CD14-positive monocyte (primary cell): ENCODE measurements at places on chromosomes 11 and 22. TPM values are rescaled to one million over a fixed set of nuclear protein-coding genes. Genes with fewer than 3 reads are reported as not detected.

Gene OR4X2
- not detected in 2 replicates for polyA plus RNA-seq

Gene CBL
- 24.0 TPM for polyA plus RNA-seq

Gene CTSW
- 0.71 and 2.2 TPM in 2 replicates for polyA plus RNA-seq

Gene PTPRCAP
- polyA plus RNA-seq: 2.8 TPM

Gene CABP7
- 0.11 TPM for polyA plus RNA-seq

Gene TBX1
- not detected for polyA plus RNA-seq

Gene ZP1
- 0.09 TPM in 1 of 2 replicates, not detected in the other for polyA plus RNA-seq

DNA sequence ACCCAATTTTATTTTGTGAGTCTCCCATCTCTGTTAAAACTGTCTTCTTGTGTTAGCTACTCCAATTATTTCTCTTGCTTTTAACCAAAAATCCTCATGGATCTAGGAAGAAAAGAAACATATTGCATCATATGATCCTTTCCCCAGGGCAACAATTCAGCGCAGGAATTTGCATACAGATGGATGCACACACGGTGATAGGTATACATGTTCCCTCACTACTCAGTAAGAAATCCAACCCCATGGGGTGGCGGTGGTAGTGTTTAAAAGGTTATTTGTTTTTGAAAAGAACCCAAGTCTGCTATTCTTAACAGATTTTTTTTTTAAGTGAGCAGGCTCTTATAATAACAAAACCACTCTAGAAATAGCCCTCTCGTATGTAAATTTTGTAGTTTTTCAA, 4.2 kb upstream of the SYN3 start:
- no peak for DNase-seq

DNA sequence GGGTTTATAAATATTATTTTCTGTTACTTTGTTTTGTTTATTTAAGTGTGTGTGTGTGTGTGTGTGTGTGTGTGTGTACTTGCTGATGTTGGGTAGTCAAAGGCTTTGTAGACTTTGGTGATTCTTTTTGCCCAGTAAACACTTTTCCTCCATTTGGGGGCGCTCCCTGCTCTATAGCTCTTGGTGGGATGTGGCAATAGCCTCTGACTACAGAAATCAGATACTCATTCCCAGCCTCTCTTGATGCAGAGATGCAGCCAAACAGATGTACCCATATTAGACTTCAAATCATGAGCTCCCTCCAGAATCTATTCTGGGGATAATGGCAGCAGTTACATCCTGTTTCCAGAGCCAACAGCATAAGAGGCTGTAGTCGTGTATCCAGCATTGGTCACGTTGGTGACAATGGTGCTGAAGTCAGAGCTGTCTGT, 33.4 kb upstream of the APOL5 start:
- DNase-seq: no peak

DNA sequence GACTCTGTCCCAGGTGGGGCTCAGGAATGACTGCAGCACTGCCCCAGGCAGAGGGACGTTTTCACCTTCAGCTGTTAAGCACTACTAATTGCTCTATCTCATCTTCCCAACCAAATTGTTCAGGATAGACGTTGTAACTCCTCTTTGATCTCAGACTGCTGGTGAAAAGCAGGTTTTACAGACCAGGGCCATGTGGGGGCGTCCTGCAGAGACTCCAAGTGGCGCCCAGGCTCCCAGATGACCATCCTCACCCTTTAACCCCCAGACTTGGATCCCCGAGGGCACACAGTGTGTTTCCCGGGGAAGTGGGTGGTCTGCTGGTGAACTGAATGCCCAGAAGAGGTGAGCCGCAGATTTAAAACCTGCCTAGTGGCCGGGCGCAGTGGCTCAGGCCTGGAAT, 23.9 kb downstream of the FADD start:
- no peak for DNase-seq

- DNase-seq: peak; percentile 68
Observed at GRCh38 chr22:46150034-46150654, at the start of gene PPARA. PPARA (plus strand) TSS chr22:46150526; CDS start chr22:46198384, 47,858 bp downstream.

GRCh38 chr11:110358336-110358735, 61.9 kb upstream of the RDX start:
- no peak for DNase-seq

- DNase-seq: peak; percentile 84
Observed at GRCh38 chr11:67354075-67355022, 1.0 kb upstream of the POLD4 start.

- no peak for DNase-seq
Observed at GRCh38 chr11:20090654-20091374, 69.5 kb downstream of the DBX1 start.

- DNase-seq: peak; percentile 38
Observed at GRCh38 chr11:47565340-47566148, at the start of gene PTPMT1. PTPMT1 (plus strand) TSS chr11:47565599; CDS start chr11:47565623, 24 bp downstream.

GRCh38 chr11:17063171-17064002, 14.1 kb downstream of the RPS13 start:
- DNase-seq: peak; percentile 42

GRCh38 chr11:131999084-131999483, 628.7 kb downstream of the NTM start:
- no peak for DNase-seq

DNA sequence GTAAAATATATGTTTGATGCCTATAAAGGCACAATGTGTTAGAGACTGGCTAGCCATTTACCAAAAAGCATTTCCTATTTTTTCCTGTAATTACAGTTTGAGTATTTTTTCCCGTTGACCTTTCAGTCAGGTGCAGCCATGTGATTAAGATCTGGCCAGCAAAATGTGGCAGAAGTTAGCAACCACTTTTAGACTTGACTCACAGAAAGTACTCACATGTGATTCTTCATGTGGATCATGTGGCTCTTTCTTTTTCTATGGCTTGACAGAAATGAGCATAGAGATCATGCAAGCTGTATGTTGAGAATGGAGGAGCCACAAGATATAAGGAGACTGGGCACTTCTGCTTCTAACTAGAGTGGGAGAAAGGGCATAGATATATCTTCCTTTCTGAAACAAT, 27.3 kb upstream of the RAB38 start:
- DNase-seq: no peak

DNA sequence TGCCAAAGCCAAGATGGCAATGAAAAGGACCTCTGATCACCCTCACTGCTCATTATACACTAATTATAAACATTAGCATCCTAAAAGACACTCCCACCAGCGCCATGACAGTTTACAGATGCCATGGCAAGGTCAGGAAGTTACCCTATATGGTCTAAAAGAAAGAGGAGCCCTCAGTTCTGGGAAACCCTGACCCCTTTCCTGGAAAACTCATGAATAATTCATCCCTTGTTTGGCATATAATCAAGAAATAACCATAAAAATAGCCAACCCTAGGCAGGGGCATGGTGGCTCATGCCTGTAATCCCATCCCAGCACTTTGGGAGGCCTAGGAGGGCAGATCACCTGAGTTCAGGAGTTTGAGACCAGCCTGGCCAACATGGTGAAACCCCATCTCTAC, 12.7 kb upstream of the CAPN5 start:
- no peak for DNase-seq

GRCh38 chr22:22458896-22459588, 49.5 kb downstream of the ZNF280B start:
- no peak for DNase-seq

DNA sequence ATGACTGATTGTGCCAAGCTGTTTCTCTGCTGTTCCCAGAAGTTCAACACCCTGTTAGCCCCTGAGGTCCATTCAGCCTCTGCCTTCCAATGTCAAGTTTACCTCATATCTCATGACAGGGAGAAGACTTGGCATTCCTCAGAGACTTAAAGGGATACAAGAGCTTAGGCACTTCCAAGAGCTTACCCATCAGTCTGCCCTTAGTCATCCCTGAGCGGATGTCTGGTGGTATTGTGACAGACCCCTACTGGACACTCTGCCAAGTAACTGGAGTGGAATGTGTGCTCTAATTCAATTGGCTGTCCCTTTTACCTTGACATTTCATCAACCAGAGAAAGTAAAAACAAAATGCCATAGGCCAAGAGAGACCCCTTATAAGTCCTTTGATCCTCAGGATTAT, 151.5 kb downstream of the AASDHPPT start:
- no peak for DNase-seq

DNA sequence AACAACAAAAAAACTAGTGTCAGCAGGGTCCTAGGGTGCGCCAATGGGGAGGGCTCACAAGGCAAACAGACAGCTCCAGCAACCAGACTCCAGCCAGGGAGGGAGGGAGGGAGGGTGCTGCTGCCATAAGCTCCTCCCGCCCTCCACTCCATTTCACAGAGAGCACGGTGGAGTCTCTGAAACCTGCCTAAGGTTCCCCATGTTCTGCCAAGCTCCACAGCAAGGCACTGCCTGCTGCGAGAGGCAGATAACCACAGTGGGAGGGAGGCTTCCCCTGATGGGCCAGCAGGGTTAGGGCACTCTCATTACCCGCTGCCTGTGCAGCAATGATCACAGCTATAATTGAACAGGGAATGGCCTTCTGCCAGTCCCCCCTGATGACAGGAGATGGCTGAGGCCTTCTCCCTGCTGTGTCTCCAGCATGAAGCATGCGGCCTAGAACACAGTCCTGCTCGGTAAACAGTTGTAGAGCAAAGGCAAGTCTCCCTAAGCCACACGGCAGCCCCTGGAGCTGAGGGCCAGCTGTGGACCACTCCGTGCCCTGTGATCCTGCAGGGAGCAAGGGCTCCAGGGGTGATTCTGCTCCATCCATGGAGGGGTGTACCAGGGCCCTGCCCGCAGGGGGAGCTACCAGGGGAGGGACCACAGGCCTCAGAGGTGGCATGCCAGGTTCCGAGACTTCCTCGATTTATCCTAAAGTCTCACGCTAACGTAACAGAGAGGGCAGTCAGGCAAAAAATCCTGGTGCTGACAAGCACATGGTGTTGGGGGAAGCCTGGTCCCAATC, 42.9 kb downstream of the PC start:
- DNase-seq: no peak

DNA sequence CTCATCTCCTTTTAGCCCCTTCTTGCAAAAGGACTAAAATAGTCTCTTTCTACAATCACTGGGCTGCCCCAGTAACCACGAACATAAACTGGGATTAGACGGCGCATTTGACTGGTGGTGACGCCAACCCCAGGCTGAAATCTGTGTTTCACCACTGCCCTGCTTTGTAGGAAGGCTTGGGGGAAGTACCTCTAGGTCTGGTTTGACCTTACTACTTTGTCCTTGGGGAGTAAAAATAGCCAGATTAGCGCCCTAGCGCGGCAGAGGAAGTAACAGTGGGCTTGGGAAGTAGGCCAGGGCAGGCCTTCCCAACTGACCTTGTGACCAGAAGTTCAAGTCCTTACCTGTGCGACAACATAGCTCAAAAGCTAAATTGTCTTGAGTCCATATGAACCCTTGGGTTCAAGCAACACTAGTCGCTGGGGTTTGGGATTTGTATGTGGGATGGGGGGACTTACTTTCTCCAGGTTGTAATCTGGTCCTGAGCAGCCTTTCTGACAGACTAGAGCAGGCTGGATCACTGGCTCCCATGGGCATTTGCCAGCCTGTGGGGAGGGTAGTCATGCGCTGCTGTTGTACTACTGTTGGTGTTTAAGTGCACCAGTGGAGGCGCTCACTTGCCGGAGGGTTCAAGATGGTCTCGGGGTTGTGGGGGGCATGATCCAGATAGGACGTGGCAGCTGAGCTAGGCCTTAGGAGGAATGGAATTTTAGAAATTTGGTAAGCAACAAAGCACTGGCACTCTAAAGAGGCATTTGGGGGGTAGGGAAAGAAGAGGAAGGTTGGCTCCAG, 953 bp upstream of the PACS1 start:
- peak; percentile 83 for DNase-seq

- no peak for DNase-seq
Observed at GRCh38 chr11:74006743-74007304, 2.1 kb downstream of the UCP3 start.

DNA sequence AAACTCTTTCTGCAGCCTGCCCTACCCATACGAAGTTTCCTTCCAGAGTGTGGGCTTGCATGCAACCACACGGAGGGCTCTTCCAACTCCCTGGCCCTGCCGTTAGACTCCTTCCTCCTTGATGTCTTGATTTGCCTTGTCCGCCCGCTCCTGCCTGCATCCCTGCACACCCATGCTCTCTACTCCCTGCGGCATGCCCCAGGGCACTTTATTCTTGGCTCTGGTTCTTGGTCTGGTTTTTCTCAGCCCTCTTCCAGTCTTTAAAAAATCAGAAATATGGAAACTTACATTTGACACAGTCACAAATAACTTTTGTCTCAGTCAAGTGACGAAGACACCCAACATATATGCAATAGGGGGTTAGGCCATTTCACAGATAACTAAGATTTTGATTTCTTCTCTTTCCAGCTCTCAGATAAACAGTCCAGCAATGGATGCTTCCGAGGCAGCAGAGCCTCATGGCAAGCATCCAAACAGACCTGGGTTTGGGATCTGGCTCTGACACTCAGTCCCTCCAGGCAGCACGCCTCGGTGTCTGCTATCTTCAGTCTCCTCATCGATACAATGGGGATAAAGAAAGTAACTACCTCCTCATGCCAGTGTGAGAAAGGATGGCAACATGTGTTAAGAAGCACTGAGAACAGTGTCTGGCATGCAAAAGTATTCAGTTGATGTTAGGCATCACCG, 15.7 kb upstream of the OPCML start:
- DNase-seq: no peak

DNA sequence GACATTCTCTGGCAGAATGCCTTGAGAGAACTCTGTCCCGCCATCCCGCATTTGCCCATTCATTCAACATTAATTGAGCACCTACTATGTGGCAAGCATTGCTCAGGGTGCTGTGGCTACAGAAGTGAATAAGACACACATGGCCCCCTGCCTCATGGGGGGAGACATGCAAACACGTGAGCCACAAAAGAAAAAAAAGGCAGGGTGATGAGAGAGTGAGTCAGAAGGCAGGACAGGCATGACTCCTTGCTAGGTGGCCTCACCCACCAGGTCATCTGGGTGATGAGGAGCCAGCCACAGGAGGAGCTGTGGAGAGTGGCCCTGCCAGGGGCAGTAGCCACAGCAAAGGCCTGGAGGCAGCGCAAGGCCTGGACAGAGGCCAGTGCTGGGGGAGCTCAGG, 4.9 kb downstream of the CHRM4 start:
- no peak for DNase-seq

DNA sequence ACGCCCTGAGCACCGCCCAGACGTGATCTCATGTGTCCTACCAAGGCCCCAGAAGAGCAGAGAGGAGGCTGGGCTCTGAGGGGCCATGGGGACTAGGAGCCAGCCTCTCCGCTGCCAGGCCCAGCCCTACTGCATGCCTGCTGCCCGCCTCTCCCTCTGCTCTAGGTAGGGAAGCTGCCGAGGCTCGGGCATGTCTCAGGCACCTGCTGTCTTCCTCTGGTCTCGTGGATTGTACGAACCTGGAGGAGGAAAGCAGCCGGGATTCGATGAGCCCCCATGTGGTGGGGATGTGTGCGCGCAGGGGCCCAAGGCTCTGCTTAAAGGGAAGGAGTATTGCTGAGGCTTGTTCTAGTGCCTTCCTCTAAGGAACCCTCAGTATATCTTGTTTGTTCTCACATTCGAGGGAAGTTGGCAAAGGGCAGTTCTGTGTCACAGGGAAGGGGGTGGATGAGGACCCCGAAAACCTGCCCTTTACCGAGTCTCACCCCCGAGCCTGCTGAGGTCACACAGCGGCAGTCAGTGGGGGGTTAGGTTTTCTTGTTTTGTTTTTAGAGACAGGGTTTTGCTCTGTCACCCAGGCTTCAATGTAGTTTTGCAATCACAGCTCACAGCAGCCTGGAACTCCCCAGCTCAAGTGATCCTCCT, 21.2 kb downstream of the DAGLA start:
- peak; percentile 83 for DNase-seq
